Vein endothelial cell (primary cell): ENCODE measurements at places on chromosomes 4 and X. TPM values are rescaled to one million over a fixed set of nuclear protein-coding genes. Genes with fewer than 3 reads are reported as not detected.

The GPRIN3 gene
- 5.6 and 10.2 TPM in 2 replicates for total RNA-seq

The FAM236B gene
- not detected in 2 replicates for total RNA-seq

The RNF150 gene
- under 0.01 and 0.19 TPM in 2 replicates for total RNA-seq

The TMEM271 gene
- not detected in 2 replicates for total RNA-seq

The SEPTIN11 gene
- 155 and 182 TPM in 2 replicates for total RNA-seq

The CSAG2 gene
- total RNA-seq, result not detected in 2 replicates

The TAF7L gene
- total RNA-seq, result 0.33 and 0.38 TPM in 2 replicates

The ZAR1 gene
- total RNA-seq, result 0.19 TPM in 1 of 2 replicates, not detected in the other

The SPP1 gene
- total RNA-seq, result 0.10 TPM in 1 of 2 replicates, not detected in the other

The KCNIP4 gene
- not detected in 2 replicates for total RNA-seq

The PAGE2 gene
- not detected in 2 replicates for total RNA-seq

The CFI gene
- total RNA-seq, result 47.0 and 48.1 TPM in 2 replicates

The OTC gene
- total RNA-seq, result not detected in 2 replicates

The PPP3CA gene
- 83.9 and 99.1 TPM in 2 replicates for total RNA-seq

The BEX5 gene
- total RNA-seq, result not detected in 2 replicates

The EDNRA gene
- under 0.01 and 1.3 TPM in 2 replicates for total RNA-seq

The VCX3B gene
- not detected in 2 replicates for total RNA-seq

The AMBN gene
- not detected in 2 replicates for total RNA-seq

The GPM6B gene
- under 0.01 and 0.33 TPM in 2 replicates for total RNA-seq

The TSPYL2 gene
- total RNA-seq, result 8.3 and 8.5 TPM in 2 replicates

The NXF3 gene
- not detected in 2 replicates for total RNA-seq

The FGG gene
- not detected in 2 replicates for total RNA-seq

The GLRB gene
- 2.0 and 4.2 TPM in 2 replicates for total RNA-seq

The SERTM2 gene
- total RNA-seq, result not detected in 2 replicates

The IKBKG gene
- total RNA-seq, result 25.7 and 26.8 TPM in 2 replicates

The CXCL3 gene
- total RNA-seq, result 0.33 and 0.57 TPM in 2 replicates

The CSN1S1 gene
- total RNA-seq, result not detected in 2 replicates

The LAP3 gene
- total RNA-seq, result 169 and 178 TPM in 2 replicates

The CT45A1 gene
- not detected in 2 replicates for total RNA-seq

The SAGE1 gene
- total RNA-seq, result not detected in 2 replicates

The MAGEA1 gene
- total RNA-seq, result not detected in 2 replicates
